ENCODE measurements at places on chromosomes 16 and 17. TPM values are rescaled to one million over a fixed set of nuclear protein-coding genes. Genes with fewer than 3 reads are reported as not detected.

Gene SPN
- not detected for total RNA-seq

Gene HAPSTR1
- total RNA-seq, result 92.8 TPM

Gene HOXB5
- total RNA-seq, result 1.5 TPM

Gene CACNG1
- total RNA-seq, result not detected

Gene CCDC200
- not detected for total RNA-seq

Gene SPHK1
- total RNA-seq, result 131 TPM

Gene APOBR
- not detected for total RNA-seq

Gene CACNB1
- 2.0 TPM for total RNA-seq

Gene TNS4
- total RNA-seq, result not detected

Gene ANKFN1
- total RNA-seq, result 1.2 TPM

Gene RUSF1
- total RNA-seq, result 25.1 TPM

Gene SERPINF2
- total RNA-seq, result not detected

Gene SLC25A39
- 70.9 TPM for total RNA-seq

Gene TGFB1I1
- total RNA-seq, result 64.1 TPM

Gene PLEKHH3
- total RNA-seq, result 5.2 TPM

Gene MRPL58
- total RNA-seq, result 32.2 TPM

Gene KRTAP17-1
- not detected for total RNA-seq

Gene RRAD
- 0.27 TPM for total RNA-seq

Gene GNGT2
- 3.2 TPM for total RNA-seq

Gene KRTAP2-3
- not detected for total RNA-seq

Gene PRSS36
- total RNA-seq, result 0.14 TPM

Gene CSF3
- 8.0 TPM for total RNA-seq

Gene KRTAP3-1
- not detected for total RNA-seq

Gene BAHCC1
- 10.3 TPM for total RNA-seq

Gene EPN3
- total RNA-seq, result 0.13 TPM

Gene C1QTNF1
- total RNA-seq, result 4.1 TPM

Gene HOXB6
- total RNA-seq, result 2.5 TPM

Gene HS3ST4
- total RNA-seq, result not detected

Gene SOX8
- total RNA-seq, result 0.40 TPM

Gene CBFA2T3
- total RNA-seq, result not detected

Gene CCL14
- total RNA-seq, result 51.3 TPM

Gene RBFOX1
- total RNA-seq, result not detected

Gene EFNB3
- 0.53 TPM for total RNA-seq

Gene OTOP2
- total RNA-seq, result not detected

Gene MLKL
- 46.9 TPM for total RNA-seq

Gene RTN4RL1
- total RNA-seq, result under 0.01 TPM

Gene ALOX12B
- total RNA-seq, result not detected

Gene BCAR1
- 266 TPM for total RNA-seq

Gene CLEC3A
- total RNA-seq, result not detected

Gene CHTF18
- 49.1 TPM for total RNA-seq

Gene CDT1
- 12.9 TPM for total RNA-seq

Gene NXPH3
- 0.53 TPM for total RNA-seq

Gene CISD3
- total RNA-seq, result 3.2 TPM

Gene PRSS8
- total RNA-seq, result not detected

Gene SALL1
- under 0.01 TPM for total RNA-seq

Gene C16orf74
- 35.0 TPM for total RNA-seq

Gene LRRC45
- 20.7 TPM for total RNA-seq

Gene TPSD1
- not detected for total RNA-seq

Gene ABCC11
- under 0.01 TPM for total RNA-seq

Gene SCIMP
- total RNA-seq, result not detected

Gene YBX2
- total RNA-seq, result 0.13 TPM

Gene GPRC5B
- 23.5 TPM for total RNA-seq

Gene TNFSF13
- 2.7 TPM for total RNA-seq

Gene CES1
- not detected for total RNA-seq

Gene SLC38A8
- total RNA-seq, result not detected

Gene SAMD14
- total RNA-seq, result 3.1 TPM

Gene HCRT
- not detected for total RNA-seq

Gene TSPOAP1
- not detected for total RNA-seq

Measured in thoracic aorta endothelial cell (primary cell).